ENCODE measurements at places on chromosomes 6 and 20.
A peak's percentile ranks its signal among the peaks of the same experiment; 100 is the strongest.

GRCh38 chr20:7347409-7347808 lies 579.9 kb downstream of the BMP2 start:
- no peak for DNase-seq

GRCh38 chr20:35293303-35294292 lies 1.4 kb upstream of the FAM83C start:
- DNase-seq: no peak

DNA sequence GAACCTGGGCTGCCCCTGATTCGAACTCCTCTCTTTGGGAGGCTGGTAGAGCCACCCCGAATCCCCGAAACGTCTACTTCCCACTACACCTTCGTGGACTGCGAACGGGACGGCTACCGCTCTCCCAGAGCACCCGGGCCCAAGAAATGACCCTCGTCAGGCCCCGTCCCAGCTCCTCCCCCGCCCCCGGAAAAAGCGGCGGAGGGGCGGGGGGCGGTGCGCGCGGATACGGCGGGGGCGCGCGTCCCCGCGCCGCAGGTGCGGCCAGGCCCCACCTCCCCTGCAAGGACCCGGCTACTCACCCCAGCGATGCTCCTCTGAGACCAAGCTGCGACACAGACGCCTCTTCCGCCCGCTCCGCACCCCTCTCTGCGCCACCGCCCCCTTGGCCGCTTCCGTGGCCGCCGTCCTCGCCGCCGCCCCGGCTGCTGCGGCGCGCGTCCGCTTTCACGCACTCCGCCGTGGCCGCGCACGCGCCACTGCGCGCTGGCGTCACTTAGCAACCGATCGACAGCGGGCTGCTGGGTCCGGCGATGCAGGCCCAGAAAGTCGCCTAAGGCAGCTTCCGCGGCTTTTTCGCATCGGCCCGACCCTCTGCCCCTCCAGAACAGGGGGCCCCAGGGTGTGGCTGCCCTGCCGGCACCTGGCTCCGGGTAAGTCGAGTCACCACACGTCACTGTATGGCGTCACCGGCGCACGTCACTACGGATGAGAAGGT lies at the start of gene BTBD9:
Gene BTBD9, minus strand, starts transcription at position 432 of the 718 bp plus-strand sequence.
- peak; percentile 83 for DNase-seq

- DNase-seq: no peak
These were observed 256.4 kb upstream of the POU3F2 start for GRCh38 chr6:98578016-98578415.

DNA sequence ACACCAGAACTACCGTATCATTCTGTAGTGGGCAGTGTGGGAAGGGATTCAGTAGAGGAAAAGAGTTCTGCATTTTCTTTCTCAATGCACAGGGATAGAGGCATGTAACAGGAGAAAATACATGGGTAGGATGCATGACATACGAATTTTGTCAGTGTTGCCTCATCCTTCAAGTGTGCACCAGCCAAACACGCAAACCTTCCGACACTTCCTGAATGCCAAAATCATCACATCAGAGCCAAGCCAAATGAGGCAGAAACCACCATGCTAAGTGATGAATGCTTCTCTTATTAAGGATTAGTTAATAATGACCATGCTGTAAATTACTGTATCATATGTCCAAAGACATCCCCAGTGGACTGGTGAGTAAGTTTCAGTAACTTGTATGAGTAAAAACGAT lies 27.3 kb downstream of the RAMACL start:
- no peak for DNase-seq

DNA sequence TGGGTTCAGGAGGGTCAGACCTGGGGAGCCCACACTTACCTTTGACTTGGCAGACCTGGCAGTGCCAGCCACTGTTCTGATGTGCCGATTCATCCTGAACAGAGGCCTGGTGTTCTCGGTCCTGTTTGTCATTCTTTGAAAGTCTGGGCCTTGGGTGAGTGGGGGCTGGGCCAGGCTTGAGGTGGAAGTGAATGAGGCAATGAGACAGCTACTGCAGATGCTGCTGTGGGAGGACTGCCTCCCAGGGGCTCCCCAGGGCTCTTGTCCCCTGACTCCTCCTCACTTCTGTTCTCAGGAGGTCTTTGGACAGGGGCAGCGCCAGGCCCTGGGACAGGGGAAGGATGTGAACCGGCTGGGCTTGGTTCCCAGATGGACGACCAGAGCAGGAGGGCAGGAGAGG lies 5.6 kb upstream of the TREML4 start:
- peak; percentile 27 for DNase-seq

DNA sequence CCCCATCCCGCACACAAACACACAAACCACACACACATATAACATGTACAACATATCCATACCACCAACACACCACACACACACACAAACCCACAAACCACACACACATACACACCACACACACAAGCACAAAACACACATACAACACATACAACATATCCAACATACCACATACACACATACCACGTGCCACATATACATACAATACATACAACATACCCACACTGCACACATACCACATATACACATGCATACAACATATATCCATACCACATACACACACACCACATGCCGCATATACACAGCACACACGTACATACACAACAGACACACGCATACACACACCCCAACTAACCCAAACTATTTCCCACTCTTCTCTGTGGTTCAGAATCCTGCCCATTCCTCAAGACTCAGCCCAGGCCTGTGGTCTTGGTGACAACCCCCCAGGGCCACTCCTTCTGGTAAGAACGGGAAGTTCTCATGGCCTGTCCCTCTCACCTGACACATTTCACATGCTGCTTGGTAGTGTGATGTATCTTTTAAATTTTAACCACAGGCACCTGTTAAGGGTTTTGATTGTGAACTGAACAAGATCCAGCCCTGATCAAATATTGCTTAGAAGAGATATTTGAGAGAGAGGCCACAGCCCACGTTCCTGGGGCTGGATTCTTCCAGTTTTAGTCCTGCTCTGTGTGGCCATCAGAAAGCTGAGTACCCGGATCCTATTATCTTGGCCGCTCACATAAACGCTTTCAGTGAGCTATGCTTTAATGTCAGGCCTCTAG lies 55.9 kb upstream of the KCNK16 start:
- no peak for DNase-seq

DNA sequence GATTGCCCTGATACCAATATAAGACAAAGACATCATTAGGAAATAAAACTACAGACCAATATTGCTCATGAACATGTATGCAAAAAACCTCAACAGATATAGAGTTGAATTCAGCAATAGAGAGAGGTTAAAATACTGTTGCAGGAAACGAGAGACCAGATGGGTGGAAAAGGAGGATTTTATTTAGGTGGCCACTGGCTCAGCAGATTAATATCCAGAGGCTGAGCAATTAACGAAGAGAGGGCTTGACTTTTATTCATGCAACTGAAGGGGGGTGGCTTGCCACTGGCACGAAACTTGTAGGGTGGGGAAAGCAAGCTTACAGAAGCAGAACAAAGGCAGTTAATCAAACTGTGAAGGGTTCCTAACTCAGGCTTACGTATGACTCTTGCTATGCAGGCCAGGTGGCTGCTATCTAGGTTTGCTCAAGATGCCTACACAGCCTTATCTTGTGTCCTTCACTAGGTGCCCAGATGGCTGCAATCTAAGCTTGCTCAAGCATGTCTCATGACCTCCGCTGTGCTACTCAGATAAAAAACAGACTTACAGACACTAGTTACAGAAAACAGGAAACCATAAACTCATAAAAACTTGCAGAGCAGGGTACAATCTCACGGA lies 126.4 kb downstream of the MMUT start:
- peak; percentile 71 for DNase-seq

DNA sequence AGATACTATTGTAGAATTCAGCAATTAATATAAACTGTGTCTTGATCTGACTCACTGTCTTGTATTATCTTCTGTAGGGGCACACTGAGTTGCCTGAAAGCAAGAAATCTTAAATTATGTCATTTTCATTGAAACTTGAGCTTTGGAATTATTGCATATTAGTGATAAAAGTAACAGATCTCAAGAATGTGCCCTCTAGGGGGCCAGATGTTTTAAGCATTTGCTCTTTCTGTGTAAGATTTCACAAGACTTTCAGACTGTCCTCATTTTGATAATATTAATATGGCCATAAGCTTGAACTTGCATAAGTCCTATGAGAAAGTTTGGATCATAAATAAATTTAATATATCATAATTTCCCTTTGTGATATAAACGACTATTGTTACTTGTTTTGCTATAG lies 55.5 kb upstream of the MYO6 start:
- peak; percentile 35 for DNase-seq

DNA sequence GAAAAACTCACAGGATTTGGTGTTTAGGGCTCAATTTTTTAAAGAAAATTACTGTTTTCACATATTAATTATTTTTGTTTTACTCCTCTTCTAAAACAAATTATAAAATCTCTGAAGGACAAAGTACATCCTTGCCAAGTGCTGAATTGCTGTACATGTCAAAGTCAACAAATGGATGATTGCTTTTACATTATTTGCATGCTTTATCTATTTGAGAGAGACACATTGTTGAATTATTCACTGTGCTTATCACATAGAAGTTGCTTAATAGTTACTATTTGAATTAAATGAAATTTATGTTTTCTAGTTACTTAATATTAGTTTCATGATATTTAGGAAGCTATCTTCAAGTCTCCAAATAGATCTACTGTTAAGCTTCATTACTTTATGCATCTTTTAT lies 318.6 kb upstream of the PTCHD4 start:
- no peak for DNase-seq

GRCh38 chr6:166179704-166180103 lies 12.1 kb upstream of the TBXT start:
- DNase-seq: no peak

DNA sequence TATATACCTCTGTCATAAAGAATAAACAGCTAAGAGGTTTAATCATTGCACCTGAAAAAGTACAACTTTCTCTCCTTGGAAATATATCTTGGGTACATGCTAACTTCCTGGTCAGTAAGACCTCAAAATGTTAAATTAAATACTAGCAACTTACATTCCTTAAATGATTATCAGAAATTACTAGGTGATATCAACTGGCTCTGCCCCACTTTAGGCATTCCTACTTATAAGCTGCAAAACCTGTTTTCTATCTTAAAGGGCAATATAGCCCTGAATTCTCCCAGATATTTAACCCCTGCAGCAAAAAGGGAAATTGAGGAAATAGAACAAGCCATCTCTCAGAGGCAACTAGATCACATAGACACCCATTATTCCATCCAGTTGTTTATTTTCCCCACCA lies 20.8 kb downstream of the HLA-DPA1 start:
- no peak for DNase-seq

- peak; percentile 51 for DNase-seq
These were observed 20.9 kb upstream of the VNN1 start for GRCh38 chr6:132734694-132735236.

DNA sequence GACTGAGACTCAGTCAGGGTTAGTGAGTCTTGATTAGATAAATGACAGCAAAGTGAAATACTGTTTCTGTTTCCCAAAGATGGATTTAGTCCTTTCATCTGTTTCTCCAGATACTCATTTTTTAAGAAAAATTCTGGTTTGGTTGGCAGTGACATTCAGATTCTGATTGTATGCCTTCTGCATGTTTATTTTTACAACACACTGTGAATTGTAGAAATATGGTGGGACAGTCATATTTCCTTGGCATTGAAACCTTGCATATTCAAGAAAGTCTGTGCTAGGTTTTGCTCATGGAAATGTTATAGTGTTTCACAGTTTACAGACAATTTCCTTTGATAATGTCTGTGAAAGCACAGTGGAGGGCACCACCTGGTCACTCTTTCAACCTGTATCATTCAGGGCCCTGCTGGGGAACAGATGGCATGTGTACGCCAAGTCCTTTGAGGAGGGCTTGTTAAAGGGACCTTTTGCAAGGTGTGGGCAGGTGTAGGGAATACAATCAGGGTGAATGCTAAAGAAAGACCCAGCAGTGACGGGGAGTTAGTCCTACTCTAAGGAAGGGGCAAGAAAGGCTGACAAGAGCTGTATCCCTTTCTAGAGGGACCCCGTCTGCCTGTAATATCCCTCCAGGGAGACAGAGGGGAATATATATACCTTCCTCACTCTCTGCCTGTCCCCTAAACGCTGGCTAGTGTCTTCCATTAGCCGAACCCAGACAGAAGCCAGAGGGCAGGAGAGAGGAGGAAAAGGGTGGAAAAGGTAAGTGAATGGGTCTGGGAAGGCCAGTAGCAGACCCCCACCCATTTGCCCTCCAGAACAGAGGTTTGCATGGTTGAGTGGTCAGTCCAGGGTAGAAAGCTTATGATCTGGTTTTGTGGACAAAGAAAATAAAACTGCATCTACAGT lies 10.2 kb downstream of the PLCB4 start:
- DNase-seq: no peak

- no peak for DNase-seq
These were observed 24.7 kb upstream of the KCNK16 start for GRCh38 chr6:39347206-39347605.

DNA sequence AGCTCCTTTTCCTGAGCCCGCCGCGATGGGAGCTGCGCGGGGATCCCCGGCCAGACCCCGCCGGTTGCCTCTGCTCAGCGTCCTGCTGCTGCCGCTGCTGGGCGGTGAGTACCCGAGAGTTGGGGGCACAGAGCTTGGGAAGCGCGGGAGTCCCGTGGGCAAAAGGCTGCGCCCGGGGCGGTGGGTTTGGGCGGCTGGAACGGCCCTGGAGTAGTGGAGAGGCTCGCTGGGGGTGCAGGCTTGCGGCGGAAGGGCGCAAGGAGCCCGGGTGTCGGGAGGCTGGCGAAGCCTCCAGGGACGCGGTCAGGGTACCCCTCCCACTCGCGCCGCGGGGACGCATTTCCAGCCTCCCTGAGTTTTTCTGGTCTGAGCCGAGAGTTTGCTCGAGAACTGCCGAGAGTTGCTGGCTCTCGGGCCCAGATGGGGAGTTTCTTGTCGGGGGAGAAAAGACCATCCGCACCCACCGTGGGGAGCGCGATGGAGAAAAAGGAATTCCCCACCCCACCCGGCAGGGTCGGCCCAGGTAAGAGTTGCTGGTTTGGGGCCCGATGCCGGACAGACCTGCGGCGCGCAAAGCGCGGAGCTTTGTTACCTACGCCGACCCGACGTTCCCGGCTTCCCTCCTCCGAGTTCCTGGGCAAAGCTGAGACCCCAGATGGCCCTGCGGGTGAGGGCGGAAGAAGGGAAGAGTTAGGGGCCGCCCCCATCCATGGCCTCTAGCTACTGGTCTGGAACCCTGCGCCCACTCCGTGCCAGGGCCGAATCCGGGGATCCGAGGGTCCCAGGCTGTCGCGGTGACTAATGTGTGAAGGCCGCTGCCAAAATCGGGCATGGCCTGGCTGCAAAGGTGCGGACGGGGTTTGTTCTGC lies 584 bp downstream of the PTK7 start:
- DNase-seq: no peak

GRCh38 chr20:22106308-22106938 lies 401.0 kb downstream of the PAX1 start:
- peak; percentile 15 for DNase-seq

- DNase-seq: no peak
These were observed 87.2 kb downstream of the PRND start for GRCh38 chr20:4808872-4809271.

GRCh38 chr6:105215506-105215905 lies 35.7 kb upstream of the POPDC3 start:
- no peak for DNase-seq

DNA sequence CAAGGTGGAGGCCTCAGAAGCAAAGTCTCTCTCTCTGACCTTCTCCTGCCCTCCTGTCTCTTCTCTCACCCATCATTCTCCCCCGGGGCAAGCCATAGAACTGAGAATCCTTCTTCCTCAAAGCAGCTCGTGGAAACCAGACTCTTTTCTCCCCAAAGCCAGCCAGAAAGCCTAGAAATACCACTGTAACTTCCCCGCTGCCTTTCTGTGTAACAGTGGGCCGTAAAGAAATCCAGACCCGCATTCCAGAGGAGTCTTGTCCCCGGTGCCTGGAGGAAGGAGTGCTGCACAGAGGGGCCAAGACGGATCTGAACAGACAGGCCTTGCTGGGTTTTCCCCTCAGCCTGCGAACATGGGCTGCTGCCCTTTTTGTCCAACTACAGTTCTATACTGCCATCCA lies 977 bp upstream of the SLC22A2 start:
- no peak for DNase-seq

Measured in hematopoietic multipotent progenitor cell treated with erythropoietin and hydrocortisone succinate and interleukin-3 and kit ligand, for 6 days (in vitro differentiated cells).